ENCODE measurements at places on chromosomes 12 and 14.

DNA sequence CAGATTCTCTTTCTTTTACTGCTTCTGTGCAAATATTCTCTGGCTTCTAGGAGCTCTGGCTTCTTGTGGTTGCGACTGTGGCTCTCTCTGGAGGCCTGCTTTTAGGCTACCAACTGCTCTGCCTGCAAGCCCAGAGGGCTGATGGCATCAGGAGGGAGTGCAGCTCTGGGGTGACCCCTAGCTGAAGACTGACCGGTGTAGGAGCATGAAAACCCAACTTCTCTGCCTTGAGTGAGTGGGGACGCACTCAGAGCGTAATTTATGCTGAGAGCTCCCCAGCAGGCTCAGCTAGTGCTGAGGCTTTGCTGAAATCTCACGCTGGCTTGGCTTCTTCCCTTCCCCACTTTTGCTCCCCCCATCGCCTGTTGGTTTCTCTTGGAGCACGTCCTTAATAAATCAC is 29.9 kb upstream of the RBM19 start:
- no peak for DNase-seq

GRCh38 chr12:114684098-114684869 is at the start of gene TBX3:
Gene TBX3 (minus strand): TSS chr12:114684175. CDS start chr12:114683200, 975 bp downstream.
- peak; percentile 98 for DNase-seq

GRCh38 chr12:118337194-118337838 is 35.4 kb downstream of the TAOK3 start:
- no peak for DNase-seq

DNA sequence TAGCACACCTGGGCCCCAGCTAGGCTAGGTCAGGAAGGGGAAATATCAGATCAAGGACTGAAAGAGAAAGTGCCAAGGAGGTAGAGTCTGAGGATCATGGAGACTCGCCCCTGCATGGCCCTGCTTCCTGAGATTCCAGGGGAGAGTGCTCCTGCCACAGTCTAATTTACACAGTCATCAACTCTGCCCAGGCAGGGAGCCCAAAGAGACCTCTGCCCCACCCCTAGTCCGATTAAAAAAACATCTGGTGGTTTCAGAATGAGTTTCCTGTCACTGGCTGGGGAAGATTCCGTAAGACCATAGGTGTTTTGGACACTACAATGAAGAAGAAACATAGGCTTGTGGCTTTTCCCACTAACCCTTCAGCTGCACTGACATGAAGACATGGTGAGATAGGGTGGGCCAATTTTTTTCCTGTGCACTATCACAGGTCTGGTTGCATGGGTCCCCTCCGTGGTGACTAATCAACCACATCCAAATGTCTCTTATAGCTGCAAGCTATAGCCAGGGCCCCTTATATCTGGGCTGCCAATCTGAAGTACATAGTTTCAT is 31.5 kb upstream of the GZMB start:
- no peak for DNase-seq

GRCh38 chr12:126726481-126727217 is 1540.3 kb upstream of the TMEM132C start:
- DNase-seq: no peak

- no peak for DNase-seq
Measured at GRCh38 chr12:122999196-122999946, 18.9 kb downstream of the ARL6IP4 start.

DNA sequence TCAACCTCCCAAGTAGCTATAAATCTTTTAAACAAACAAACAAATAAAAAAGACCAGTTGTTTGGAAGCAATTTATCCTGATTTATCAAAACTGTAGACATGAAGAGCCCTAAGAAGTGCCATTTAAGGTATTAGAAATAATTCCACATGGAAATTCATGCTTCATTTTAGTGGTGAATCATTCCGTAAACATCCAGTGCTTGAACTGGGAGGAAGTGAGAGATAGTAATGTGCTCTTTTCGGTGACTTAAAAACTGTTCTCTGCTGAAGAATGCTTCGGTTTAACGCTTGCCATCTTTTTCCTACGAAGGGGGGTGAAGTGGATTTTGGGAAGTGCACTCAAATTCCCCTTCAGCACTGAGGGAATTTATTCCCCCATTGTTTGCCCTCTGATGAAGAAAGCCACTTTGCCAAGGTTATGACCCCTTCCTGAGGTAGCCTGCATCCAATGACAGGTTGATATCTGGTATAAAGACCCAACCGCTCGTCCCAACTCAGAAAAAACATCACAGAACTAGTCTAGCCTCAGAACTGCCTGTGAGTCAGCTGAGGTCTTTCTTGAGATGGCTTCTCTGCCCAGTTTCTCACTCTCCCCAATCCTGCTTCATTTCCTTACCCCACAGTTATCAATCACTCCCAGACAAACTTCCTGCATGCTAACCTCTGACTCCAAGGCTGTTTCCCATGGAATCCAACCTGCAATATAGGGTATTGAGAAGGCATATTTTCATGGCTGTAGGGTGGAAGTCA is 244.1 kb downstream of the AEBP2 start:
- DNase-seq: no peak

GRCh38 chr14:22887260-22887989 is 4.4 kb downstream of the REM2 start:
- DNase-seq: peak; percentile 96

DNA sequence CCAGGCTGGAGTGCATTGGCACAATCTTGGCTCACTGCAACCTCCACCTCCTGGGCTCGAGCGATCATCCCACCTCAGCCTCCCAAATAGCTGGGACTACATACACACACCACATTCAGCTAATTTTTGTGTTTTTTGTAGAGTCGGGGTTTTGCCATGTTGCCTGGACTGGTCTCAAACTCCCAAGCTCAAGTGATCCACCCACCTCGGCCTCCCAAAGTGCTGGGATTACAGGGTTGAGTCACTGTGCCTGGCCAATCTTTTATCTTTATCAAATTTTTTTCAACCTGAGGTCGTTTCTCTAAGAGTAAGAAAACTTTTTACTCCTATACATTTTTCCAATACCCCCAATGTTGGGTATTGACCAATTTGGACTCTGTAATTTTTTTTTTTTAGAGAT is 40.0 kb upstream of the NAP1L1 start:
- no peak for DNase-seq

DNA sequence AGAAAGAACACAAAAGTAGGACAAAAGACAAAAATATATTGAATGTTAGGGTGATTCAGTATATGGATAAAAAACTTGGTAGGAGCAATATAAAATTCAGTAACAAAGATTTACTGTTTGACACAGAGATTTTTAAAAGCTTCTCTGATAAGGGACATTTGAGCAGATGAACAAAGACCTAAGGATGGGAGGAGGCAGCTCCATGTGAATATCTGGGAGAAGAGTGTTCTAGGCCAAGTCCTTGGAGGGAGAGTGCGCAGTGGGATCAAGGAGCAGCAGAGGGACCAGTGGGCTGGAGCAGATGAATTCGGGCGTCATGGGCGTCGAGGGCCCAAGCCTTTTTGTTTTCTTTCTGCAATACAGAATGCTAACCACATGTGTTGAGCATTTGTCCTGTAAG is 174.4 kb downstream of the PRKCH start:
- no peak for DNase-seq

DNA sequence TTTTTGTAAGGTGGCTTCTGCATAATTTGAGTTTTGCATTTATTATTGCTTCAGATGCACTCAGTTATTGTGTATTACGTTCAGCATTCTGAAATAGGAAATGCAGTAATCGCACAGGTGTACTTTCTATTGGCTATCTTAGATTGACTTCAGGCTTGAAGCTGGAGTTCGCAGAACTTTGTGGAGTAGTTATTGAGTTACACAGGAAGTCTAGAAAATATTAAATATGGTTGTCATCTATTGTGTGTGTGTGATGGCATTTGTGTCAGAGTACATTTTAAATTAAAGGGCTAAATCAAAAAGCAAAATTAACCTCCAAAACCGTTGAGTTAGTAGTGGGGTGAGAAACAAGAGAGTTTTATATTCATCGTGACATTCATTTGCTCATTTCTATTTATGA is 2.7 kb downstream of the ARID2 start:
- no peak for DNase-seq

DNA sequence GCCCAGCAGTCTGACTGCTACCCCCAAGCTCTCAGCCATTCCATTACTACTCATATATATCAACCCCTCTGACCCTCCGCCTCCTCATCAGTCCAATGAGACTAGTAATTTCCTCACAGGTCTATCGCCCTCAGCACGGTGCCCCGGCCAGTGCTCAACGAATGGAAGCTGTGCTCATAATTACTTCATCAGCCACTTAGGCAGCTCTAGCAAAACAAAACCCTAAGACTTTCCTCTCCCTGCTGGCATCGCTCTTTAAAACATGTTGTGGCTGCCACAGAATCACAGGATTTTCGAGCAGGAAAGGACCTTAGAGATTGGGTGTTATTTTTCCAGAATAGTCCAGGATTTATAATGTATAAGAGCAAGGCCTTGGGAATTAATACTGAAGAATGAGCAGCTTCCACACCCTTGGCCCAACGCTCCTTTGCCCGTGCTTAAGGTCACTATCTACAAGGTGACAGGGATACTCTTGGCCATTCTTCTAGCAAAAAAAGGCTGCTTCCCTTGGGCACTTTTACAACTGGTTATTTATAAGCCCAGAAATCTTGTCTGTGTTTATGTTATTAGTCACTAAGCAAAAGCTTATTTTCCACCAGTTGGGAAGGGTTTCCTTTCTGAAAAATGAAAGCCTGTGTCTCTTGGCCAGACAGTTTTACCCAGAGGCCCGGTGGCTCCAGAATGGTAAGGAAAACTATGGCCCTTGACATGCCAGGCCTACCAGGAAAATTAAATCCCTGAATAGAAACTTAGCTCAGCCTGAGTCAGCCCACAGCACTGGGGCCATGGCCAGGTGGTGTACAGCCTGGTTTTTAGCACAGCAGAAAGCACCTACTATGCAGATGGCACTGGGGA is 47.9 kb downstream of the NUAK1 start:
- DNase-seq: no peak

DNA sequence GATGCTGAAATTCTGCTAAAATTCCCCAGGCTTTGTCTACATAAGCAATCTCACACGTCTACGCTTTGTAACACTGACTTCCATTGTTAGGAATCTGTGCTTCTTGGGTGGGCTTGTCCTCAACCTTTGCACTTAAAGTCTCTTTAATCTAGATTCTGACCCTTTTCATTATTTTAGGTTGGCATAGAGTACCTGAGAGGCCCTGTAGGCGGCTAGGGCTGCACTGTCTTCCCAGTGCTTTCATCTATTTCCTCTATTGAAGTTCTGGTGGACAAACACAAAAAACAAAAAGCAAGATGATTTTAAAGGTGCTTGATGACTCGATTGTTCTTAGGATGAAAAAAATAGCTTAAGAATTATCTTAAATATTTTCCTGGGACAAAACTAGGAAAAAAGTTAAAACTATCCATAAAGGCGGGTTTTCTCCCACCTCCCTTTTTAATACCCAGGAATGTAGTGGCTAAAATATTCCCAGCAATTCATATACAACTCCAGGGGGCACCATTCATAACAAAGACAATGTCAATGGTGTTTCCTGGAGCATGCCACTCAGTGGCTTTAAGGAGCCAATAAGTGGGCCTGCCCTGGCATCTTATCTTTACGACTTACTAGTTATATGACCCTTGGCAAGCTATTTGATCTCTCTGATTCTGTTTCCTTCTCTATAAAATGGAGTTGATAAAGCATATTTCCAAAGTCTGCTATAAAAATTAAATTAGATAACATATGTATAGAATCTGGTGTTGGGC is 197.5 kb downstream of the STXBP6 start:
- DNase-seq: no peak

GRCh38 chr12:5830111-5830510 is 114.9 kb downstream of the ANO2 start:
- DNase-seq: no peak

DNA sequence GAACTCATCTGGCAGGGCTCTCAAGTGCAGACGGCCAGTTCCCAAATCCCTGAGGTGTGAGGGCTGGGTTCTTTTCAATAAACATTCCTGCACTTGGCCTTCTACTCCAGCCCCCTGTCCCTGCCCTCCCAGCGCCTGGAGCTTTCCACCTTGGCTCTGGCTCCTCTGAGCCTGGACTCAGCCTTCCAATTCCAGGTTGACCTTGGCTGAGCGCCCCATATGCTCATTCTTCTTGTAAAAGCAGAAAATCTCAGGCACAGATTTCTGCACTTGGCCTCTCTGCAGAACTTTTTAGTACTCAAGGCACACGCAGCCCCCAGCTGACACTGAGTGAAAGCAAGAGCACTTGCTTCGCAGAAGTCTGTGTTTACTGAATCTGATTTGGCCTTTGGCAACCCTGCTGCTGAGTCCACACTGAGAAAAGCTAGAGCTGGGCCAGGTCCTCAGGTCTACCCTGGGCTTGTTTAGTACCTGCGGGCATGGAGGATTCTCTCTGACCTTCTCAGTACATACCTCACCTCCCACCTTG is 222.7 kb downstream of the MSRB3 start:
- no peak for DNase-seq

- no peak for DNase-seq
Measured at GRCh38 chr12:92551853-92552397, 150.9 kb upstream of the PLEKHG7 start.

DNA sequence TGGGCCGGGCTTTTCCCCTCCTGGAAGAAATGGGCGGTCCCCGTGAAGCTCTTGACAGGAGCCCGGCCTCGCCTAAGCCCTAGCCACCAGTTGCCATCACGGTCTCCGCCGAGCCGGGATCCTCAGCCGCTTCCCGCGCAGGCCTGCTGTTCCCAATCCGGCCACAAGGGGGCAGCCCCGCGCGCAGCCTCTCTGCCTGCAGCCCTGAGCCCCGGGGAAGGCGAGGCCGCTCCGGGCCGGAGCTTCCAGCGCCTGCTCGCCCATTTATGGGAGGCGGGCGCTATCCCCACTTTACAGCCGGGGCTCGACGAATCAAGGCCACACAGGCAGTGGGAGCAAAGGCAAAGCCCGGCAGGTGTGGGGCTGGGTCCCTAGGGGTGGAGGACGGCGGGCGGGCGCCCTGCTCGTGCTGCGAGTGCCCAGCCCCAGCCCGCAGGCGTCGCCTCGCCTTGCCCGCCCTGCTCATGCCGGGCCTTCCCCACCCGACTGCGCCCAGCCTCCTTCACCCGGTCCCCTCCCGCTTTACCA is 61.5 kb downstream of the LGMN start:
- peak; percentile 77 for DNase-seq

DNA sequence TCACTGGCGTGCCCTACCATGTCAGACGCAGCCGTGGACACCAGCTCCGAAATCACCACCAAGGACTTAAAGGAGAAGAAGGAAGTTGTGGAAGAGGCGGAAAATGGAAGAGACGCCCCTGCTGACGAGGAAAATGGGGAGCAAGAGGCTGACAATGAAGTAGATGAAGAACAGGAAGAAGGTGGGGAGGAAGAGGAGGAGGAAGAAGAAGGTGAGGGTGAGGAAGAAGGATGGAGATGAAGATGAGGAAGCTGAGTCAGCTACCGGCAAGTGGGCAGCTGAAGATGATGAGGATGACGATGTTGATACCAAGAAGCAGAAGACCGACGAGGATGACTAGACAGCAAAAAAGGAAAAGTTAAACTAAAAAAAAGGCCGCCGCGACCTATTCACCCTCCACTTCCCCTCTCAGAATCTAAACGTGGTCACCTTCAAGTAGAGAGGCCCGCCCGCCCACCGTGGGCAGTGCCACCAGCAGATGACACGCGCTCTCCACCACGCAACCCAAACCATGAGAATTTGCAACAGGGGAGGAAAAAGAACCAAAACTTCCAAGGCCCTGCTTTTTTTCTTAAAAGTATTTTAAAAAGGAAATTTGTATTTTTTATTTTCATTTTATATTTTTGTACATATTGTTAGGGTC is 13.2 kb downstream of the TRIP11 start:
- no peak for DNase-seq
